ENCODE measurements at places on chromosomes 2 and 18.

GRCh38 chr2:19048593-19049266, 309.7 kb downstream of the OSR1 start:
- no peak for DNase-seq

DNA sequence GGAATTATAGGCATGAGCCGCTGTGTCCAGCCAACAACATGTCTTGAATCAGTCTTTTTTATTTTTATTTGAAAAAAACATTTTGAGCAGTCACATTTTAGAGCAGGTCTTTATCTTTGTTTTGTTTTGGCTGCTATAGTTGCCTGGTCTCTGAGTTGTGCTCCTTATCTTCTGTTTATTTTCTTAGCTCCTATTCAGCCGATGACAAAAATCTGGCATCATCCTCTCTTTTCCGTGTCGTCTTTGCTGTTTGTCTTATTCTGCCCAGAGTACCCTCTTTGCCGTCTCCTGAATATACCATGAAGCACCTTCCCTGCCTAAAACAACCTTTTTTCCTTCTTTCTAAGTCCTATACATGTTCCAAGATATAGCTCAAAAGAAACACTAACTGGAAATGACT, 201.1 kb downstream of the THSD7B start:
- no peak for DNase-seq

DNA sequence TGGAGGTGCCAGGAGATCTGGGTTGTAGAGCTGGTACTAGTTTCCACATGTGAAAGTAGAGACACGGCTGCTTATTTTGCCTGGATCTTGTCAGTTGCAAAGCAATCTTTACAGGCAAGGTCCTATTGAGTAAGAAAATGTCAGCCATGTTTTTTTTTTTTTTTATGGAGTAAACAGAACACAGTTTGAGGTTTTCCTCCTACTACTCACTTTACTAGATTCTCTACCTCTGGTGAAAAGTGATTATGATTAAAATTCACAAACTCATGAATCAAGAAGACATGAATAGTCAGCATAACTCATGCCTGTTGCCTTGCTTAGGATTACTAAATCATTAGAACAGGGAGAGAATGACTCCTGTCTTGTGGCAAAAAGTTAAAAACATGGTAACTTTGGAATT, 70.1 kb upstream of the PNPT1 start:
- DNase-seq = no peak

- DNase-seq = no peak
Observed at GRCh38 chr2:204201507-204201906, 264.9 kb downstream of the ICOS start.

DNA sequence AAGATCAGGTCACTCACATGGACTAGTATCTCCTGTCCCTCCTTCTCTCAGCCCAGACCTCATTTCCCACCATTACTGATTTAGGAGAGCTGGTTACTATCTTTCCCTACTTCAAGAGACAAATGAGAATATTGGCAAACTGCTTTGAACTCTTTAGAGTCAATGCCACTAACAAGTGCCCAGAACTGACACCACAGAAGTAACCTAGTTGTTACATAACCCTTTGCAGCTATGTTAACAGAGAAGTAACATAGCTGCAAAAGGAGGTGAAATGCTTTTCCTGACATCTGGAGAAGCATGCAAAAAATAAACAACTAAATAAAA, 30.0 kb downstream of the TGFA start:
- DNase-seq = no peak

GRCh38 chr2:141200191-141200590, 930.6 kb downstream of the LRP1B start:
- no peak for DNase-seq

DNA sequence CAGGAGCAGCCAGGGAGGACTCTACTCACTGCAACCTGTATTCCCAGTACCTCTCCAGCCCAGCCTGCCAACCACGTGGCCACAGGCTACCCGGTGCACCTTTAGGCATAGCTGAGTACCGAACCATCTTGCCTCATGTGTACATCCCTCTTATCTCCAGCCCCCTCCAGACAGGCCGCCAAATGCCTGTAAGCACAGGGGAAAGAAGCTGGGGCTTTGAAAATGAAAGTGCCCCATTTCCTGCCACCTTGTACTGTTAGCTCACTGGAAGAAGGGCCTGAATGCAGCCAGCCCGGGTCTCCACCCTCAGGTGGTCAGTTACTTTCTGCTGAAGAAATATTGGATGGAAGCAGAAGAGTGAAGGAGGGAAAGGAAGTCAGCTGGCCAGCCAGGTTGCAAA, 27.2 kb upstream of the RFX8 start:
- DNase-seq = no peak

GRCh38 chr2:158112992-158113391, 11.3 kb downstream of the UPP2 start:
- DNase-seq = no peak

- DNase-seq = no peak
Observed at GRCh38 chr18:5467671-5468070, 76.1 kb downstream of the EPB41L3 start.

GRCh38 chr2:127641846-127642507, 4.0 kb upstream of the GPR17 start:
- no peak for DNase-seq

DNA sequence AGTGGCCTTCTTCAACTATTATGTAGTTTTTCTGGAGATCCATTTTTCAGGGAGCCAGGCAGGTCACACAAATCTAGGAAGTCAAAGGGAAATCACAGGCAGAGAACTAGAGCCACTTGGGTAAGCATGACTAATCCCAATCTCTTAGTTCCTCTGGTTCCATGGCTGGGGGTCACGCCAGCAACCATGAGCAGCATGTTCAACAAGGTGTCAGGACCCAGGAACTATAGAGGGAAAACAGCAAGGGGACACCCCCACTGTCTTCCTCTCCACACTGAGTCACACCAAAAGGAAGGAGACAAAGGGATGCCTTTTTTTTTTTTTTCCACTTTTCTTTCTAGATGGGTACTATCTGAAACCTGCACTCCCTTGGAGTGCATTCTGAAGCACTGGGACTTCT, 250.9 kb downstream of the OTX1 start:
- DNase-seq = no peak

- DNase-seq = no peak
Observed at GRCh38 chr2:170002096-170002495, 174.8 kb downstream of the UBR3 start.

DNA sequence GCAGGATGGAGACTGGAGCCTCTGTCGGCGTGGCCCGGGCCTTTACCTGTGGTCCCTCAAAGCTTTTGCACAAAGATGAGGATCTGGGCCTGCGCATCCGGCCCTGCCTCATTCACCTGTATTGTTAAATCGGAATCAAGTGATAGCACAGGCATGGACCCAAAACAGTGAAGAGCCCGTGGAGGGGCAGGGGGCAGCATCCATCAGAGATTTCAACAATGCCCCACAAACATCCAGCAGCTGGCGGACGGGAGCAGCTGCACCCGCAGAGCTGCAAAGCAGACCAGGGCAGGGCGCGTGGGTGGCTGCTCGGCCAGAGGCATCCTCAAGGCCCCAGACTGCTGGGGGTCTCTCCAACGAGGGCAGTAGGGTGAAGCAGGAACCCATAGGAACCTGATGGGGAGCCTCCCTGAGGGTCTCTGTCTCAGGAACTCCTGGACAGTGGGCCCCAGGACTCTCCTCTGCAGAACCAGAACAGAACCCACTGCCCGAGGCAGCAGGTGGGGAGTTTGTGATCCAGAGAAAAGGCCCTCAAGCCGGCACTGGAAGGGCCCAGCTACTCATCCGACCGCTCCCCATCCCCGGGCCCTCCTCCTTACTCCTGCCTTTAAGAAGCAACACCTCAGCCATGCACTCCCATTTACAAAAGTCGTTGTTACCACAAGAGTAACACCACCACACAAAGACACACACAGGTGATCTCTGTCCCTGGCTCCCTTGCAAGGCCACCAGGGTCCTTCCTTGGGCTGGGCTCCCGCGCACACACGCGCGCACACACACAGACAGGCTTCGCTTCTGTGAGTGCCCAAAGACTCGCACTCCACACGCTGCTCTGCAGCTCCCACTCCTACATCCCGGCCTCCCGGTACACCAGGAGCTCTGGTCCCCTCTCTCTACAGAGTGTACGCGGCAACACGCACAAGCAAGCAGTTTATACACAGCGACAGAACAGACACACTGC, 28.8 kb downstream of the HDAC4 start:
- DNase-seq = no peak

DNA sequence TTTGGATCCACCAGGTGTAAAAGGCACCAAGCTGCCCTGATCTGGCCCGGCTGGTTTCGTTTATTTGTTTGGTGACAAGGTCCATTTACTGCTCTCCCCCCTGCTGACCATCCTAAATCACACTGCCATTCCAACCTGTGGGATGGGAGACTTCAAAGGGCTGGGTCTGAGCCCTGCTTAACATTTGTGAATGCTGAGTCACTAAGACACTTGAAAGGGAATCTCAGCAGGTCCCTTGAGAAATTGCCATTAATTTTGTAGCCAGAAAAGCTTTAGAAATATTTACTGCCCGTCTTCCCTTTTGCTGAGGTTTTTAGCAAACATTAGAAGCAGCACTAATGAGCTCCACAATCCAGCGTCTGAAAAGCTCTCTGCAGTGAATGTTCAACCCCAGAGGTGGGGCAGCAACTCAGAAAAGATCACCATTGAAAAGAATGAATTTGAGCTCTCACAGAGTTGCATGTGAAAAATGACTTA, 133.8 kb downstream of the ARL4C start:
- DNase-seq = no peak

DNA sequence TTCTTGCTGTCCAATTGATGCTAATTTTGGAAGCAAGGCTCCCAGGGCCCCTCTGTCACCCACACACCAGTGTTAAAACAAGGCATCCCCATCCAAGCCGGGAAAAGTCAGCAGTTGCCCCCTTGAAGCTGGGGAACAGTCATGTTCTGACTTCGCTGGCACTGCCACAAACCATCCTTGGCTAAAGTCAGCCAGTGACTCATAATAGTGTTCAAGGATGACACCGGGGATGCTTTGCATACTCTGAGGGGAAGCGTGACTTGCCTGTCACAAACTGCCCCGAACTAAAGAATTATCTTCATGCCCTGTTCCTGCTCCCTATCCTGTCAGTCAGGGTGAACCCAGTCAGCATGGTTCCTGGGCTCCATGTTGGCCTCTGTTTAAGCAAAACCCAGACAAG, 37.0 kb downstream of the TGFA start:
- no peak for DNase-seq

GRCh38 chr18:7158216-7158615, 40.6 kb upstream of the LAMA1 start:
- DNase-seq = no peak

GRCh38 chr2:232353660-232354059, 24.9 kb upstream of the ALPP start:
- DNase-seq = no peak

DNA sequence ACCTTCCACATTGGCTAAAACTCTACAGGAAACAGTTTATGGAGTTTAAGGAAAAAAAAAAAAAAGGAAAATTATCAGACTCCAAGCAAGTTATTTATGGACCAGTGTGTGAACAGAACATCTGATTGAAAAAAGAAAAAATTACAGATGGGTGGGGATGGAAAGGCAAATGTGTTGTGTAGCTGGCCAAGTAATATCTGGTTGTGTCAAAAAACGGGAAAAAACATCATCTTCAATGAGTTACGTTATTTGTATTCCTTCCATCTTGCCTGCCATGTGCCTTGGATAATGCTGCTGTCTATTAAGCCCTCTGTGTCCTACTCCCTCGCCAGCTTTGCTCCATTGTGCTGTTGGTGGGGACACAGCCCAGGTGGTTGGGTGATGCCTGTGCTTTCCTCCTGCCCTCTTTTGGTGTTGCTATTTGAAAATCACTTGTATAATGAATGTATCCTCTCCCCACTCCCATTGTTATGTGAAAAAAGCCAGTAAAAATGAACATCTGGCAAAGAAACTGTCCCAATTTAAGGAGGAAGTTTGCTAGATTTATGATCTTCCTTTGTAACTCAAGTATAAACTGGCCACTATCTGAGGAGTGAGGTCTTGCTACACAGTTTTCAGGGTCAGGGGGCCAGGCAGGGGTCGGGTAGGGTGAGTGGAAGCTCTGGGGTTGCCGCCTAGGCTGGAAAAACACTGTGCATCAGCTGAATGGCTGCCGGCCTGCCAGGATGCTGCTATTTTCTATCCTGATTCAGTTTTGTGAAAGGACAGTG, 155.9 kb downstream of the FMNL2 start:
- no peak for DNase-seq

DNA sequence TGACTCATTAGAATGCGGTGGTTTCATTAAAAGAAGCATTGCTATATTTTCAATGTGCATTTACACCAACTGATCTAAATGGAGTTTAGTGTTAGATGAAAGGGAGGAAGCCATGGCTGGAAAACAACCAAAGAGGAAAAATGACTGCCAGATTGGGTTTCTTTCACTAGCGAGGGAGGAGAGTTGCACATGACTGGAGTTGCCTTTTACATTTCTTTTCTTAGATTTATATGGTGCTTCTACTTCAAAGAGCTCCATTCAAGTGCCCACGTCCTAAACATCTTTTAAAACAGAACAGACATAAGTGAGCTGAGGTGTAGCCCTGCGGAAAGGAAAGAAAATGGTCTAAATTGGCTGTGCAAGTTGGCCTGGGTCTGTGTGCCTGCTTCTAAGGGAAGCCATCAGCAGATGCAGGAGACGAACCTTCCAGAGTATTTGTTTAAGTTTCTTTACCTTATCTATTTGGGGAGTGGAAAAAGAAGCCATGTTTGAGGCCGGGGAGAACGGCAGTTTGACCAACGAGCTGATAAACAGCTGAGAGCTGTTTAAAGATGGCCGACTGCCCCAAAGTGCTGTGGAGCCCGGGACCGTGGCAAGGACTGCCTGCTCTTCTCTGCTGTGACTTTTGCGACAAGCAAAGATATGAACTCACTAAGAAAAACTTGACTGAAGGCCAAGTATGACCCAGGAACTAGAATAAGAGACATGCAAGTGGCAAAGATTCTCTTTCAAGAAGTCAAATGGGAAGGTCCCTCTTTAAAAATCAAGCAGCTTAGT, 327.0 kb downstream of the ZNF516 start:
- DNase-seq = no peak

DNA sequence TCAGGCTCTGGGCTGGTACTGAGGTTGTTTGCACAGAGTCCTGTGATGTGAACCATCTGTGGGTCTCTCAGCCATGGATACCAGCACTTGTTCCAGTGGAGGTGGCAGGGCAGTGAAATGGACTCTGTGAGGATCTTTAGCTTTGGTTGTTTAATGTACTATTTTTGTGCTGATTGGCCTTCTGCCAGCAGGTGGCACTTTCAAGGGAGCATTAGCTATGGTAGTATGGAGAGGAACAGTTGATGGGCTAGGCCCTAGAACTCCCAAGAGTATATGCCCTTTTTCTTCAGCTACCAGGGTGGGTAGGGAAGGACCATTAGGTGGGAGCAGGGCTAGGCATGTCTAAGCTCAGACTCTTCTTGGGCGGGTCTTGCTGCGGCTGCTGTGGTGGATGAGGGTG, 257.0 kb upstream of the GYPC start:
- DNase-seq = no peak

- no peak for DNase-seq
Observed at GRCh38 chr2:122805346-122805745, 1049.9 kb downstream of the TSN start.

GRCh38 chr2:158495175-158495574, 38.4 kb downstream of the PKP4 start:
- no peak for DNase-seq

DNA sequence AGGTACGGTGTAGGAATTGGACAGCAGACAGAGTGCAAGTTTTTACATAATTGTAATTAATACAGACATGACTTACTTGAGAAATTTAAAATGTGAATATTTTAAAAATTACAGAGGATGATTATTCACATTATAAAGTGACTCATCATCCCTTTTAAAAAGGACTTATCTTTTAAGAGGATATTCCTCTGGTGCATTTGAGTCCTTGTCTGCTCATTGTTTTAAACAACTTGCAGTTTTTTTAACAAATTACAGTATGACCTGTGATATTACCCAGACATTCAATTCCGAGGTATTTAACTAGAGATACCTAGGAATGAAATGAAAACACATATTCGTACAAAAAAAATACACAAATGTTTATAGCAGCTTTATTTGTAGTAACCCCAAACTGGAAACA, 38.0 kb downstream of the SPTBN1 start:
- no peak for DNase-seq

All from stimulated activated CD8-positive, alpha-beta memory T cell treated with anti-CD3 and anti-CD28 coated beads, Interleukin-4, amount 100 ng/mL, for 1 hour (primary cell).